ENCODE measurements at places on chromosomes 1 and 21. TPM values are rescaled to one million over a fixed set of nuclear protein-coding genes. Genes with fewer than 3 reads are reported as not detected.

The ZNF695 gene
- total RNA-seq: 4.7 TPM

The ELF3 gene
- 265 TPM for total RNA-seq

The BNIPL gene
- total RNA-seq: not detected

The SLC45A1 gene
- 0.22 TPM for total RNA-seq

The FCER1G gene
- total RNA-seq: not detected

The SAMD13 gene
- total RNA-seq: 0.94 TPM

The VHLL gene
- total RNA-seq: not detected

The NLRP3 gene
- total RNA-seq: 7.4 TPM

The GJC2 gene
- total RNA-seq: 0.14 TPM

The PYCR2 gene
- total RNA-seq: 62.3 TPM

All from epithelial cell of proximal tubule (primary cell).